ENCODE measurements at places on chromosomes 12 and 14. TPM values are rescaled to one million over a fixed set of nuclear protein-coding genes. Genes with fewer than 3 reads are reported as not detected.

PLEKHH1 gene
- total RNA-seq = 0.77 TPM

MDGA2 gene
- not detected for total RNA-seq

CISTR gene
- total RNA-seq = not detected

PYGL gene
- 0.44 TPM for total RNA-seq

RPS6KL1 gene
- total RNA-seq = 5.0 TPM

RASSF8 gene
- total RNA-seq = not detected

RASSF9 gene
- not detected for total RNA-seq

OR11G2 gene
- not detected for total RNA-seq

AHNAK2 gene
- not detected for total RNA-seq

PLEKHD1 gene
- total RNA-seq = not detected

TC2N gene
- 45.2 TPM for total RNA-seq

KERA gene
- not detected for total RNA-seq

SERPINA9 gene
- total RNA-seq = not detected

RFLNA gene
- not detected for total RNA-seq

GLIPR1L1 gene
- not detected for total RNA-seq

ZNF839 gene
- total RNA-seq = 14.0 TPM

EIF2S3B gene
- total RNA-seq = 1.7 TPM

RIMKLB gene
- 6.1 TPM for total RNA-seq

Data from CD8-positive, alpha-beta memory T cell (primary cell).